Adipocyte (in vitro differentiated cells): ENCODE measurements at places on chromosomes 1 and 21.

- no peak for DNase-seq
Measured at GRCh38 chr1:226735576-226735975, 3.5 kb downstream of the ITPKB start.

DNA sequence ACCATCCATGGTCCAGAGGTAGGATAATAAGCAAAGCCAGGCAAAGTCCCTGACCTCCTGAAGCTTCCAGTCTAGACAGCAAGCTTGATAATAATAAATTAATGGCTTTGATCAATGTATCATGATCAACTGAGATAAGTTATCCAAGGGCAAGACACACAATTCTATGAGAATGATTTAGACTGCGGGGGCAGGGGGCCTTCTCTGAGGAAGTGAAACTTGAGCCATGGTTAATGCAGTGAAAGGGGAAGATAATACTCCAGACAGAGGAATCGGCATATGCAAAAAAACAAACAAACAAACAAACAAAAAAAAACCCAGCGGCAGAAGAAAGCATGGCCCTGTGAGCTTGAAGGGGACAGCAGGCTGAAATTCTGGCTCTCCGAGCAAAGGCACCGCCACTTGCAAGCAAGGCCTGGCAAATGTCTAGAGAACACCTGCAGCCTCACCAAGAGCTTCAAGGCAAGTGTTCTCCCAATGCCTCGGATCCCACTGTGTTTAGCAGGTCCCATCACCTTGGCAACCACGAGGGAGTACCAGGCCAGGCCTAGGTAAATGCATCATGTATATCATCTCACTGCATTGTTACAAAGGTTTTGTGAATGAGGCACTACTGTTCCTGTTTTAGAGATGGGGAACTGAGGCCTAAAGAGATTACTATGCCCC lies 24.9 kb downstream of the CSMD2 start:
- DNase-seq = no peak

DNA sequence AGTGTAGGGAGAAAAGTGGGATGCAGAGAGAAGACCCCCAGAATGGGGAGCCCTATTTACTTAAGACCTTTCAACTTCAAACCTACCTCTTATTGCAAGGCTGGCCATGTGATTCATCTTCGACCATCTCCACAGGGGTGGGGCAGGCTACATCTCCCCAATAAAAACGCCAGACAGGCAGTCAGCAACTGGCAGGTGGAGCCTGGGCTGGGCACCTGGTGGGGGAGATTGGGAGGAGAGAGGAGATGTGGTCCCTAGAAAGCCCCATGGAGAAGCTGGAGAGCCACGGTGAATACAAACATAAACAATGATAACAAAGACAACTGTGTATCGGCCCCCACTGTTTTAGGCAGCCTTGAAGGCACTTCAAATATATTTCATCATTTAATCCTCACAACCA lies 336.7 kb upstream of the PROX1 start:
- DNase-seq = no peak

DNA sequence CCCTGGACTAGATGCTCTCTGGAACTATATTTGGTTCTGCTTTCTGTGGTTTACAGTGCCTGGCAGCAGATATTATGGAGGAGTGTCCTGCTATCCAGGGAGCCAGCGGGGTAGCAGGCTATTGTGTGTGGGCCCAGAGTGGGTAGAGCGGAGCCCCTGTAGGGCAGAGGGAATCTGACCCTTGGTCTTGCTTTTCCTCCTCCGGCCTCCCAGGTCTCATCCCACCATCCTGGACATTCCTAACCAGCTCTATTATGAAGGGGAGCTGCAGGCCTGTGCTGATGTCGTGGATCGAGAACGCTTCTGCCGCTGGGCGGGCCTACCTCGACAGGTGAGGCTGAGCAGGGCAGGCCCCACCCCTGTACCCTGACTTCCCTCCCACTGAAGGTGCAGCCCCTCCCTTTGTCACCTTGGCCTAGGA lies 9.1 kb downstream of the RHOC start:
- DNase-seq = no peak

GRCh38 chr1:159829822-159830465 lies 3.3 kb downstream of the SLAMF8 start:
- DNase-seq = peak; percentile 46
